ENCODE measurements at places on chromosomes 6 and 20.

GRCh38 chr20:5705827-5706226, 44.4 kb upstream of the SHLD1 start:
- no peak for DNase-seq

DNA sequence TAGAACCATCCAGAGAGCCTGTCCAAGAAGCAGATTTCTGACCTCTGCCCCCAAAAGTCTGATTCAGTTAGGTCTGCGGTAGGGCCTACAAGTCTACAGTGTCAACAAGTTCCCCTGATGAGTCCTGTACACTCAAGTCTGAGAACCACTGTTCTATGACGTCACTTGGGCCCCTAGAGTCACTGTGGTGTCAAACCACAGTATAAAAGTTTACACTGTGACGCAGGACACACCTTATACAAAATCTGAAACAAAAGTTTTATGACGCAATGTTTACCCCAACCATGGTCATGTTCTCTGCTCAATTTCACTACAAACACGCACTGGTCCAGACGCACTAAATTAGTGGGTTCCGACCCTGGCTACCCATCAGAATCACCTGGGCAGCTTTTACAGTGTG, 17.9 kb downstream of the SLA2 start:
- no peak for DNase-seq

- no peak for DNase-seq
Measured at GRCh38 chr20:36268440-36269342, 32.4 kb downstream of the AAR2 start.

DNA sequence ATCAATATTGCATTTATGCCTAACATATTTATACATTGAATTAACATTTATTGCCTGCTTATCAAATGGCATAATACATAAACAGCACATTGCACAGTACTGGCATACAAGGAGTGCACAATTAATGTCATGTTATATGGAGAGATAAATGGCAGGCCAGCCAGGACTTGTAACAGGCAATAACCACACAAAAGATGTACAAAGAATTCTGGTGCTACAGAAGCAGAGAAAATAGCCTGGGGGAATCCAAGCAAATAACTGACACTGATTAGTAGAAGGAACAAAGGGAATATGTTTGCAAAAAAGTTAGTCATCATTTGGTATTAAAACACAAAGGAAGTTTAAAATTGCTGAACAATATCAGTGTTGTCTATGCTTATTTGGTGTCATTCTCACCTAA, 27.3 kb downstream of the COL21A1 start:
- no peak for DNase-seq

GRCh38 chr20:22776369-22776768, 192.0 kb upstream of the FOXA2 start:
- no peak for DNase-seq

DNA sequence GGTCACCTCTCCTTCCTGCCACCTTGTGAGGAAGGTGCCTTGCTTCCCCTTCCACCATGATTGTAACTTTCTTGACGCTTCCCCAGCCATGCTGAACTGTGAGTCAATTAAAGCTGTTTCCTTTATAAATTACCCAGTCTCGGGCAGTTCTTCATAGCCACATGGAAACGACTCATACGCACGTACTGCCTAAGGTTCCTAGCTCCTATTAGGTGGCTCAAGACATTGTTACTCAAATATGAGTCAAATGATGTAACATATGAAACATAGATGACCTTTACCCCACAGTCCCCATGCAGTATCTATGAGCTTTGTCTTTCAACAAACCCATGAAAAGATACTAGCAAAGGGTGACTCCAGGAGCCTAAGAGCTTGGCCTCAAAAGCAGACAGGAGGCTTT, 98.3 kb downstream of the SIM1 start:
- DNase-seq, result no peak

DNA sequence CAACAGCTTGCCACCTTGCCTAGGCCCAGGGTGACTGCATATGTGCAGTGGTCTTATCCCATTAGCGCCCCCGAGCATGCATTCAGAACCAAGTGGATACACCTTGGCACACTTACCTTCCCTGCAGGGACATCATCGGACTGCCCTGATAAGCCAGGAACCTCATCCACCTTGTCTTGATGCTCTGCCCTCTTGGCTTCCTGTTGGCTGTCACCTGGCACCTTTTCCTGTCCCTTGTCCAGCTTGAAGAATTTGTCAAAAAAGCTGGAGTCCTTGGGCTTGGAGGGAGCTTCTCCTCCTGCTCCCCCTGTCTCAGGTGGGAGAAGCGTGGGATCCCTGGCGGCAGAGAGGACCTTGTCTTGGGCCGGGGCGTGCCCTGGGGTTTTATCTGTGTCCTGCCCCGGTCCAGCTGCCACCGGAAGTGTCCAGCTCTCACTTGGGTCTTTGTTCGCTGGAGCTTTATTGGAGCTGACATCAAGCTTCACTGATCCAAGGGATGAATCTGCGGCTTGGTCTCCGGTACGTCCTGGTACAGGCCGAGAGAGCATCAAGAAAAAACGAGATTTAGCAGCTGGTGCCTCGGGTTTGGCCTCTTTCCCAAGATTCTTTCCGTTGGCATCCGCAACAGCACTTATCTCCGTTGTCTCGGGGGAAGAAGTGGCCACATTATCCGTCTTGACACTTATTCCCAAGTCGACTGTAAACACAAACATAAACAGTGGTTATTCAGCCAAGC, 42.0 kb downstream of the BCAS1 start:
- DNase-seq, result no peak

DNA sequence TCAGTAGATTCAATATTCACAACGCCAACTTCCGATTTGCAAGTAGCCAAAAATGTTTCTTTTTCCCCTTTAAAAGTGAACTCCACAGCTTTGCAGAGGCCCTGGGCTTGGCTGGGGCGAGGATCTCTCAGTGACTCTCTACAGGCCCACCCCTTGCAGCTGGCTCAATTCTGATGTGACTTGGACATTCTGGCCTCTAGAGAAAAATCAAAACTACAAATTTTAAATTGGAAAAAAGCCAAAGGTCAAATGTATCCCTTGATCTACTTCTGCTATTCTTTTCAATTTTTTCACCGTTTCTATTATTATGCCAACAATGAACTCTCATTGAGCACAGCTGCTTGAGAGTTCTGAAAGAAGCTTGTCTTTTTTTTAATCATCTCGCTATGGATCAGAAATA, 245.9 kb upstream of the HS3ST5 start:
- DNase-seq, result no peak

DNA sequence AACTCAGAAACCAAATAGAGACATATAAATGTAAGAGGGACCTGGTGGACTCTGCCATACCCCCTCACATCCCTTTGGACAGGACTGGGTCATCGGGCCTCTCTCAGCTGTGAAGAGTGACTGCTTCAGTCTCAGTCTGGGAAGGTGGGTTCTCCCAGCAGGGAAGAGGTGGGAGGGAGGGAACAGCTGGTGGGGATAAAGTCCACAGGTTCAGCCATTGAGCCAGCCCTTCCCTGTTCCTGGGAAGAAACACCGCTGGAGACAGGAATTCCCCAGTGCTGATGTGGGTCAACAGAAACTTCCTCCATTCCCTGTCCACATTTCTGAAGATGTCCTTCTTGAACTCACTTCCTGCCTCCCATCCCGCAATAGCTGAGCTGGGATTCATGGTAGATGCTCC, 209.2 kb upstream of the PMEPA1 start:
- no peak for DNase-seq

DNA sequence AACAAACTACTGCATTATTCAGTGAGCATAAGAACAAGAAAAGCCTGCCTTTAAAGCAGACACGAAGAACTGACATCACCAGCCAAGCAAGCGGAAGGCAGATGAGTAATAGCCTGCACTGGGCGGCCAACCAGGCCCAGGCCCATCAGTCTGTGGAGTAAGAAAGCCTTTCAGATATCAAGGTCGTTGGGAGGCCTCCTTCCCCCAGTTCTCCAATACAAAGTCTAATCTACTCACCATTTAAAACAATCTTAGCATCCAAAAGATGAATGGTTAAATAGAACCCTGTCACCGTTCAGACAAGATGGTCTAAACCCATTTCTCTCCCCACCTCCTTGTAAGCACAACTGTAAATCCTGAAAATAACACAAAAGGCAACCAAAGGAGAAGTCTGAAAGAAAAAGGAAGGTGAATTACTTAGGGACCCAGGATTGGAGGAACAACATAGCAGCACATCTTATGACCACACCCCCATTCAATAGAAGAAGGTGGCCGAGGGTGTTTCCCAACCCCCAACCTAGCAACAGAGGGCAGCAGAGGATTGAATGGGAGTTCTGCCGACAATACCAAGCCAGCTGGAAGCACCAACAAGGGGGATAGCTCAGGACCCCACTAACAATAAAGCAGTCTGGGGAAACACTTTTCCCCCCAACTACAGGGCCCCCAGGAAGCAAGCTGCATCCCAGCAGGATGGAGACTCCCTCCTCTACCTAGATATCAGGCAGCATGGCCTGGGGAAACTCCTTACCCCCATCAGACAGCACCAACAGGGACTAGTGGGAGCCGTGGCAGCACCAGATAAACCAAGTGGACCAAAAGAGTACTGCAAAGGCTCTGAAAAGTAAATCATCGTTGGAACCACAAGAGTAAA, 67.9 kb downstream of the ZHX3 start:
- DNase-seq, result no peak

GRCh38 chr6:90158936-90159335, 137.7 kb downstream of the BACH2 start:
- no peak for DNase-seq

DNA sequence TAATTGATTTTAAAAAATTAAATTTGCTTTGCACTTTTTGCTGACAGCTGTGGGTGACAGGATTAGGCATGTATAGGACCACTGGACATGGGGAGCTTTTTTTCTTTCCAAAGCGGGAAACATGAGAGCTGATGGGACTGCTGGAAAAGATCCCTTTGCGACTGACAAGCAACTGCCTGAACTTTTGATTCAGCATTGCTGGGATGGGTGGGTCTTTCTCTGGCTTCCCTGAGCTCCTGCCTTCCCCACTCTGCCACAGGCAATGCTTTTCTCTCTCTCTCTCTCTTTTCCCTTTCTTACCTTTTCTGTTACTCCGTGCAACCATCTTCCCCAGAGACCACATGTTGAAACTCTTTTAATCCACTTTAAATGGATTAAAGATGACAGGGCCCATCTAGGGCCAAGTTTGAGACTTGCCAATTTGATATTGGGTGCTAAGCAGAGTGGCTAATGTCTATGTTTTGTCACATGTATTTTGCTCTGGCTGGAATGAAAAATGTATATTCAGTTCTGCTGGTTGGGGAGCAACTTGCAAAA, 33.5 kb upstream of the TPD52L1 start:
- no peak for DNase-seq

GRCh38 chr6:79797163-79797764, 150.1 kb downstream of the ELOVL4 start:
- DNase-seq, result no peak

GRCh38 chr6:15403094-15403755, 157.4 kb downstream of the JARID2 start:
- no peak for DNase-seq

- no peak for DNase-seq
Measured at GRCh38 chr20:37282556-37282955, 6.9 kb upstream of the MANBAL start.

GRCh38 chr6:36533321-36533720, 14.0 kb downstream of the STK38 start:
- DNase-seq, result no peak

GRCh38 chr20:23874747-23875146, 4.8 kb downstream of the CST5 start:
- DNase-seq, result no peak

DNA sequence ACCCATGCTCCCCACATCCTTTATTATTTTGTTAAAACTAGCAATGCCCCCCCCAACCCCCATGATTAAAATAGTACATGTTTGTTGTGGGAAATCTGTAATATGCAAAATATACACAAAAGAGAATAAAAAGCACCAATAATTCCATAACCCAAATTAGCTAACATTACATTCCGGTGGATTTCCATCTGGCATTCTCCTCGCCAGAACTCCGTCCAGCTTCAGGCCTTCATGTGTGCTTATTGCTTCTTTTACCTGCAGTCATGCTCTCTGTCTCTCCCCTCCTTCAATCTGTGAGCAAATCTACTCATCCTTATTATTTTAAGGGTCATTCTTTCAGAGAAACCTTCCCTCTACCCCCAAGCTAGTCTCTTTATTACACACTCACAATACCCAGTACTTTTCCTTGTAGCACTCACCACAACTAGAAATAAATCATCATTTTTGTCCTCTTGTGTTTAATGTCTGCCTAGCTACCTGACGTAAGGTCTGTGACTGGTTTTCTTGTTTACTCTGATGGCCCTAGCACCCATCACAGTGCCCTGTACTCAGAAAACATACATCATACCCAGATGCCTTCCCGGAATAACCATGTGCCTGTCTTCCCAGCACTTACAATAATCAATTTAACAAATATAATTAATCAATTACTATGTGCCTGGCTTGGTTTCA, 25.6 kb upstream of the IER3 start:
- DNase-seq, result no peak

DNA sequence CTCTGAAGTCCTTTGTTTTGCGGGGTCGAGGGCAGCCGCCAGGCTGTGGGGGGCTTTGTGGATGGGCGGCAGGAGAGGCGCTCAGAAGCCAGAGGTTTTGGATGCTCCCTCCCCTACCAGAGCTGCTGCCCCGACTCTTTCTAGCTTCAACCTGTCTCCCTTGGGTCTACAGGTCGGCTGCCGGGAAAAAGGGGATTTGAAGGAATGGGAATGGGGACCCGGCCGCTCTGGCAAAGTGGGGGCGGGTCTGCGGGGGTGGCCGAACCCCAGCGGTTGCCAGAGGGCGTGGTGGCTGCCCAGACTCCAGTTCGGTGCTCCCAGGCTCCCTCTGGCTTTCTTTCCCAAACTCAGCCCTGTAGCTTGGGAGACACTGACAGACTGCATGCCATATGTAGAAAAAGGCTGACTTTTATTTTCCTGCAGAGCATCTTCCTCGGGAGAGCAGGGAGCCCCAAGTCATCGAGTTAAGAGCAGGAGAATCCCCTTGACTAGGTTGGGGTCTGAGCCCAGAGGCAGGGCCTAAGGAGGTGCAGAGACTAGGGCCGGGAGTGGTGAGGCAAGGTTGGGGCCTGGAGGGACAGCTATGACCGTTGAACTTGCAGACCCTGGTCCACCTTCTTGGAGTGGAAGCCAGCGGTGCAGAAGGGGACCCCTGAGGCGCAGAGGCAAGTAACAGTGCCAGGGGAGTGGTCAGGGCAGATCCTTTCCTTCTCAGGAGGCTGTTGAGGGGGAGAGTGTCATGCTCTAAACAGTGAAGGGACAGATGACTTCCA, 1.4 kb upstream of the PPP1R18 start:
- DNase-seq, result no peak

DNA sequence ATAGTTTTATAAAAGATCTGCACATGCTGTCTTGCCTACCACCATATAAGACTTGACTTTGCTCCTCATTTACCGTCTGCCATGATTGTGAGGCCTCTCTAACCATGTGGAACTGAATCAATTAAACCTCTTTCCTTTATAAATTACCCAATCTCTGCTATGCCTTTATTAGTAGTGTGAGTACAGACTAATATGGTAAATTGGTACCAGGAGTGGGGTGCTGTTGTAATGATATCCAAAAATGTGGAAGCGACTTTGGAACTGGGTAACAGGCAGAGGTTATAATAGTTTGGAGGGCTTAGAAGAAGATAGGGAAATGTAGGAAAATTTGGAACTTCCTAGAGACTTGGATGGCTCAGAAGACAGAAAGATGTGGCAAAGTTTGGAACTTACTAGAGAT, 64.2 kb upstream of the TFAP2D start:
- DNase-seq, result no peak

- peak; percentile 55 for DNase-seq
Measured at GRCh38 chr6:44297063-44298038, 15.8 kb downstream of the AARS2 start.

GRCh38 chr6:131059486-131059885, 3.6 kb downstream of the EPB41L2 start:
- DNase-seq, result no peak
